Suprapubic skin (tissue), 4 donors: ENCODE measurements at places on chromosomes 5 and 9. TPM values are rescaled to one million over a fixed set of nuclear protein-coding genes. Genes with fewer than 3 reads are reported as not detected.

PLCXD3 gene
- 0.15 TPM for total RNA-seq

NRARP gene
- total RNA-seq = 25.3 TPM

PHF24 gene
- 0.26 TPM for total RNA-seq

IL31RA gene
- 0.98 TPM for total RNA-seq

BOD1 gene
- total RNA-seq = 46.3 TPM

CCDC183 gene
- 10.3 TPM for total RNA-seq

GPR21 gene
- total RNA-seq = not detected

ZNF879 gene
- 2.8 TPM for total RNA-seq

KCNIP1 gene
- total RNA-seq = 0.34 TPM

FBLL1 gene
- 0.86 TPM for total RNA-seq

HMCN2 gene
- total RNA-seq = 4.9 TPM

SLC36A1 gene
- 7.2 TPM for total RNA-seq

SPAAR gene
- 0.49 TPM for total RNA-seq

ELOVL7 gene
- 41.3 TPM for total RNA-seq

BRD3OS gene
- total RNA-seq = 9.5 TPM
